CD4-positive, alpha-beta T cell treated with Interleukin-2 at 100 ng/mL for 4 hours (primary cell): ENCODE measurements at places on chromosomes 5 and 9.

DNA sequence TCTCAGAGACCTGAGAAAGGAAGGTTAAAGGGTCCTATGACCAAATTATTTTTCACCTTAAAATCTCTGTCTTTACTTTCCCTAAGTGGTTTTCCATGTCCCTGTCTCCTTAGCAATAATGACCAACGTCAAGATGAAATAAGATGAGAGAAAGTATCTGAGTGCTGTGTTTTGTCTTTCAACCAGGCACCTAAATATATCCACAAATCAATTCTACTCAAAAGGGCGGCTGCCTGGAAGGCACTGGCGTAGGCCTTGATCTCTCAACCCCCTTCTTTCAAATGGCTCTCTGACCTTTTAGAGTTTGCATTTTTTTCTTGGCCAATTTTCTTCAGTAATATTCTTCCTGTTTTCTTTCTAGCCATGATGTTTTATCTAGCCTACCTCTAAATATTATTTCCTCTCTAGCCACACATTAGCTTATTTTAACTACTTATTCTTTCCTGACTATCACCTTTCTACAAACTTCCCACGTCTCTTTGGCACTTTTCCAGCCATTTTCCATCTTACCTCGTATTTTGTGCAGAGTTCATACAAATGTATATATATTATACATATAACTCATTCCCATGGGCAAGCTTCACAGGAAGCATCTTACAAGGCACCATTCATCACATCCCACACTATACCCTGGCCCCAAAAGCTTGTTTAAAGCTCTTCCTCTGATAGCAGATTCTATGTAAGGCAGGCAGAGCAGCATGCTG, 204.5 kb downstream of the SNX18 start:
- no peak for DNase-seq

DNA sequence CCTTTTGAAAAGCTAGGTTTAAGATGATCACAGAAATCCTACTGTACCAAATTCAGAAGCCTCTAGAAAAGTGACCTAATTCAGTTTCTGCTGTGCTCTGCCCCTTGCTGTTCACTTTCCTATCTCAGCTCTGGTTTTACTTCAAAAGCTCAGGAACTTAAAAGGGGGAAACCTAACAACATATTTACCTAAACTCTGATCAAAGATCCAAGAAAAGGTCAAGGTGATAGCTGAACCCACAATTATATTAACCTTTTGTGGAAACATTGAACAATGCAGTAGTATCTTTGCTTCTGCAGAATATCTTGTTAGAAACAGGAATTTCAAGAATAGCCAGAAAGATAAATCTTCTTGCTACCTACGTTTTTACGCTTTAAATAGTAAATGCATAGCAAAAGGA, 568.5 kb downstream of the PDE4D start:
- no peak for DNase-seq

DNA sequence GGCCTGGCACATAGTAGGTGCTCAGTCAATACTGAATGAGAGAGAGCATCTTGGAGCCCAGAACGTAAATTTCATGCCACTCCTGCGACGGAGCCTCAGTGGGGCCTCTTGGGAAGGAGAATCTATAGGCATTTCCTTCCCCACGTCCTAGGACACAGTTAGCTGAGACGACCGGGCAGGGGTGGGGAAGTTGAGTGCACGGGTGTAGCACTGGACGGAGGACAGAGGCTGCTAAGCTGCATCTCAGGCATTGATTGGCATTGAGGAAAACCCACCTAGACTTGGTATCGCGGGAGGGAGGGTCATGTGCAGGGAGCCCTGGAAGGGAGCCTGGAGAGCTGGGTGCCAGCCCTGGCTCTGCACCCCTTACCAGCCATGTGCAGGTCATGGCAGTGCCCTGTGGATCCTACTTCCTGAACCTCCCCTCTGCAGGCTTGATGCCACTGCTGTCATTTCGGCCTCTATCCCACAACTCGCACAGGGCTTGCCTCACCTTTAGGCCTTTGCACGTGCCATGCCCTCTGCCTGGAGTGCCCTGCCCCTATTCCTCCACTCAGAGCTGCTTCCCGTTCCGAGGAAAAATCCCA, 25.6 kb downstream of the NEK6 start:
- no peak for DNase-seq

GRCh38 chr9:16608906-16609305, 261.6 kb downstream of the BNC2 start:
- no peak for DNase-seq

GRCh38 chr9:9791611-9792010, 821.2 kb downstream of the PTPRD start:
- no peak for DNase-seq

GRCh38 chr9:26346942-26347477, 545.6 kb downstream of the CAAP1 start:
- no peak for DNase-seq

GRCh38 chr9:14354201-14354600, 40.3 kb upstream of the NFIB start:
- DNase-seq: no peak

GRCh38 chr5:40089269-40089668, 590.4 kb upstream of the PTGER4 start:
- DNase-seq: no peak

GRCh38 chr5:50328193-50328729, 112.8 kb downstream of the EMB start:
- peak; percentile 11 for DNase-seq

DNA sequence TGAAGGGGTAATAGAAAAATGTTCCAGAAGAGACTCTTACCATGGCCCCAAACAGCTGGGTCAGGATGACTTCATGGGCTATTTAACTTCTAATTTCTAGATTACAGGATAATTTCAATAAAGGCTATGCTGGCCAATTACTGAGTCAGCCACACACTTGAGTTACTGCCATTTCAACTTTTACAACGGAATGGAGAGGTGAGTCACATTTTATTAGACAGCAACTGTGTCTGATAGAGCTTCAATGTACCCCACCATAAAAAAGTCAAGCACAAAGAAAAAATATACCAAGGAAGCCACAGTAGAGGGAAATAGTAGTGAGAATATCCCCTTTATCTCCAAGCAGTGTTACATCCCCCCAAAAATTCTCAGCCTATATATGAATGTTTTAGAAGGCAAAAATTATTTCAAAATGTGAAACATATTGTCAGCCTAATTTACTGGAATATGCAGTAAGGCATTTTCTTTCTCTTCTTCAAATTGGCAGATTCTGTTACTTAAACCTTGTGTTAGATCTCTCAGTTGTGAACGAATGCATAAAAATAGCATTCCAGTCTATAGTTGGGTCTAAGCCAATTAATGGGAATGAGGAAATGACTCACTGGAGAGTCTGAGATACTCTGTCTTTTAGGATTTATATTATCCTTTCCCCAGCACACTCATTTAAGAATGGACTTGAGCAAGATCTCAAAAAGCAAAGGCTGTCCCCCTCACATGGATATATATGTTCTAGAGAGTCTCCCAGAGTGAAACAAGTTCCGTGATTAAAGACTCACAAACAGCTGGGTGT, 47.1 kb upstream of the RAI14 start:
- no peak for DNase-seq

DNA sequence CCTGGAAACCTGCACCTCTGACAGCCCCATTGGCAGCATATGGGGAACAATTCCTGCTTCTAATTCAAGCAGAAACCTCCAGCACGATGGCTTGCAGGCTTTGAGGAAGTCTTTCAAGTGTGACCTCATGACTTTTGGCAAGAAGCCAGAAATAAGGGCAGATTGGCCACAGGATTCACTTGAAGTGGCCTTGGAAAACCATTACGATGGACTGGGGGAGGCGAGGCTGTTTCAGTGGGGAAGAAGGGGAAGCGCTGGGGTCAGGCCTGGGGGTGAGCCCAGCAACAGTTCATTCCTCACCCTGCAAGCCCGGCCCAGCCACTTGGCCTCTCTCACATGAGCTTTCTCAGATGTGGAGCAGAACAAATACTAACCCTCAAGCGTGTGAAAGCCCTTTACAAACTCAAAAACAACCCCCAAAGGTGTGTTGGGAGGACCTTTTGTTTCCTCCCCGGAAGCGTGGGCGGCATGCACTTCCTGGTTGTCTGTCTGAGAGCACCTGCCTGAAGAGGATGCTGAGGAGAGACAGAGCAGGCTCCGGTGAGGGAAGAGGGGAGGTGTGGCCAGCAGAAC, 26.9 kb upstream of the EEIG1 start:
- DNase-seq: peak; percentile 94

- no peak for DNase-seq
Observed at GRCh38 chr5:145936401-145937131, at the start of gene SH3RF2. Gene SH3RF2, plus strand, starts transcription at chr5:145936578. Its CDS starts 1,351 bp downstream, at chr5:145937929.

- DNase-seq: no peak
Observed at GRCh38 chr5:66810848-66811261, 214.7 kb downstream of the MAST4 start.

- no peak for DNase-seq
Observed at GRCh38 chr9:90165281-90165680, 477.3 kb downstream of the DIRAS2 start.

DNA sequence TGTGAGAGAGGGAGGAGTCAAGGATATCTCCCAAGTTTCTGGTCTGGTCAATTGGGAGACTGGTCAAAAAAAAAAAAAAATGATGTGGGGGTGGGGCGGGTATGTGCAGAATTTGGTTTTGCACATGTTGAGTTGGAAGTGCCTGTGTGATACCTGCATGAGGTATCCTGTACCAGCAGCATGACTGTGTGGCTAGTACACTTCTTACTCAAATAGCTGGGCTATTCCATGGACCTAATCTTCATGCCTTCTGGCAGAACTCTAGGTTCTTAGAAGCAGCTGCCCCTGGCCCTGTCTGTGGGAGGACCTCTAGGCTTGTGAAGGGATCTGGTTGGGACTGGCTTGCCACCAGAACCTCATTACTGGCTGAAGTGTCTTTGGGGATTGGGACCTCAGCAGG, 93.5 kb downstream of the RALGPS1 start:
- no peak for DNase-seq

DNA sequence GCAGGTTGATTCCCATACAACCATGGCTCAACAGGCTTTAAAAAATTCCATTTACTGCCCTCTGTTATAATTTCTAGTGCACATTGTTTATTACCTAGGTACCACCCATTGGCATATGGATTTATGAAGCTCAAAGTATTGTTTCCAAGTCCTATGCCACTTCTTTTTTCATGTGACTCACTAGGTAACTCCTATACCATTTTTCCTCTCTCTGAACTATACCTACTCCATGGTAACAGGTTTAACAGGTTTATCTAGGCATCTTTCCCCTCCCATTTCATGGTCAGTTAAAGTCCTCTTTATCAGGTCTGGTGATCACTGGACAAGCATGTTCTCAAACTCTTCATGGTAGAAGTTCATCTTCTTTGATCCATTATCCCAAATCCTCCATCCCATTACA, 49.6 kb upstream of the ABCA1 start:
- DNase-seq: no peak

GRCh38 chr9:118686959-118687358, 682.3 kb downstream of the BRINP1 start:
- no peak for DNase-seq

DNA sequence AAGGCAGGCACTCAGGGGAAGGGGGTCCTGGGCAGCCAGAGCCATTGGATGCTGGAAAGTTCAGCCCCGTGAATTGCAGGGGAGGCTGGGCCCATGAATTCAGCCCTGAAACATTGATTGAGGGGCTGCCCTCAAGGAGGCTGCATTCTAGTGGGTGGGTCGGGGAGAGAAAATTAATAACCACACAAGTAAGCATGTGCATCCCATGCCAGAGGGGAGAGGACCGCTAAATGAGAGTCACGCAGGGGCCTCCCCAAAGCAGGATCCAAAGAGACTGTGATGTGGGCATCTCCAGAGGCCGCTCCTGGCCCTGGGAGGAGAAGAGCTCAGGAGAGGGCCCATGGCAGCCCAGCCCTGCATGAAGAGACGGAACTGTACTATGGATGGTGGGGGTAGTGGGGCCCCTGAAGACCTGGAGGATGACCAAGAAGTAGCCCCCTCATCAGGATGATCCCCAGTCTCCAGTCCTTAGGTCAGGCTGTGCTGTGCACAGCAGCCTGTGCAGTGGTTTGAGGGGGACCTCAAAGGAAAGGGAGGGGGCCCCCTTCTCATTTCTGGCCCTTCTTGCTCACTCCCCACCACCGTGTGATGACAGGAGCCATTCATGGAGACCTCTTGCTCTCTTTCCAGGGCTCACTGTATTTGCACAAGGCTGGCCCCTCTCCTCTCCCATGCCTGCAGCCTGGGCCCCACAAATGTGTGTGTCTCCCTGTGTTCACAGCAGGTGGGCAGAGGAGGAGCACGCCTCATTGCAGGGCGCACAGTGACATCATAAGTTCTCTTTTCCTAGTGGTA, 233.6 kb upstream of the IRX1 start:
- no peak for DNase-seq

- no peak for DNase-seq
Observed at GRCh38 chr5:149432911-149433401, 53.9 kb upstream of the IL17B start.

DNA sequence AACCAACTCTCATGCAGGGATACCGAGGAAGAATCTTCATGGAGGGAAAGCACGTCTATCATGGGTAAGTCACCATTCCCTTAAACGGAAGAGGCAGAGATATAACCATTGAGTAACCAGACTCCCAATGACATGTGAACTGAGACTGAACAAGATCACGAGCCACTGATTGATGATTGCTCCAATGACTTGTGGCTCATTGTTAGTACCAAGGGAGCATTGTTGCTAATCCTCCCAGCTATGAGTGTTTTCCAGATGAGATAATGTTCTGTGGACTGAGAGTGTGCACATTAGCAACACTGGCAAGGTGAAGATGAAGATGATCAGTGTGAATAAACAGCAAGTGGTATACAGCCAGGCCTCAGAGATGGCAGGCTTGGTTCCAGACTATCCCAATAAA, 219.2 kb upstream of the MAP3K1 start:
- no peak for DNase-seq

GRCh38 chr5:97666783-97667182, 483.7 kb upstream of the RIOK2 start:
- DNase-seq: no peak

GRCh38 chr9:3001311-3001710, 157.4 kb upstream of the PUM3 start:
- DNase-seq: no peak

DNA sequence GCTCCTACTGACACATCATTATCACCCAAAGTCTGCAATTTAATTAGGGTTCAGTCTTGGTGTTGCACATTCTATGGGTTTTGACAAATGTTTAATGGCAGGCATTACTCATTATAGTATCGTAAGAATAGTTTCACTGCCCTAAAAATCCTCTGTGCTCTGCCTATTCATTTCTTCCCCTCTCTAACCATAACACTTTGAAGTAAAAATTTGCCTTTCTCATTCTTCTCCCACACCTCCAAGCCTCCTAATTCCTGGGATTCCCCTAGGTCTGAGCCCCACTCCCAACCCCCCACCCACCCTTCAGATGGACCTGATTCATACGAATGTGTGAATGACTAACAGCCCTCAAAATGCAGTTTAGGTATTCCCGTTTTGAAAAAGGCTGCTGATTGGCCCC, 18.4 kb downstream of the ENC1 start:
- no peak for DNase-seq

GRCh38 chr5:93875693-93876092, 134.3 kb upstream of the POU5F2 start:
- DNase-seq: no peak

- DNase-seq: no peak
Observed at GRCh38 chr9:109471475-109472393, 26.4 kb downstream of the PTPN3 start.

GRCh38 chr5:55226027-55226933, 835 bp downstream of the MCIDAS start:
- DNase-seq: peak; percentile 26
